Activated T-helper 1 cell treated with anti-CD3 and anti-CD28 coated beads, Interleukin-12 subunit alpha, Interleukin-12 subunit beta, Interleukin-2, Interleukin-4 antibody, amounts not matched to agents 30 ng/mL and 10 ng/mL and 1 ng/mL, durations not matched to agents 14 hours and 24 hours and 36 hours (primary cell): ENCODE measurements at places on chromosomes 6 and 20. TPM values are rescaled to one million over a fixed set of nuclear protein-coding genes. Genes with fewer than 3 reads are reported as not detected.

The OR2B6 gene
- total RNA-seq, result not detected in 2 replicates

The RCAN2 gene
- total RNA-seq, result 0.44 and 0.59 TPM in 2 replicates

The LPA gene
- not detected in 2 replicates for total RNA-seq

The TOP1 gene
- total RNA-seq, result 120 and 123 TPM in 2 replicates

- no peaks in the 10 kb centered on the region for H3K4me1 ChIP-seq
- no peak overlapping the region for H3K27ac ChIP-seq
- H3K27me3 ChIP-seq, result no peaks in the 10 kb centered on the region
Measured at GRCh38 chr6:106568530-106568929, 60.8 kb downstream of the RTN4IP1 start.

- no peak for DNase-seq
- H3K4me3 ChIP-seq, result no peak overlapping the region
- H3K4me1 ChIP-seq, result peaks cover 23% of the 10 kb centered on the region
- no peaks in the 10 kb centered on the region for H3K27me3 ChIP-seq
- no peaks in the 10 kb centered on the region for H3K36me3 ChIP-seq
Measured at GRCh38 chr20:33531885-33532284, 42.0 kb downstream of the CBFA2T2 start.

DNA sequence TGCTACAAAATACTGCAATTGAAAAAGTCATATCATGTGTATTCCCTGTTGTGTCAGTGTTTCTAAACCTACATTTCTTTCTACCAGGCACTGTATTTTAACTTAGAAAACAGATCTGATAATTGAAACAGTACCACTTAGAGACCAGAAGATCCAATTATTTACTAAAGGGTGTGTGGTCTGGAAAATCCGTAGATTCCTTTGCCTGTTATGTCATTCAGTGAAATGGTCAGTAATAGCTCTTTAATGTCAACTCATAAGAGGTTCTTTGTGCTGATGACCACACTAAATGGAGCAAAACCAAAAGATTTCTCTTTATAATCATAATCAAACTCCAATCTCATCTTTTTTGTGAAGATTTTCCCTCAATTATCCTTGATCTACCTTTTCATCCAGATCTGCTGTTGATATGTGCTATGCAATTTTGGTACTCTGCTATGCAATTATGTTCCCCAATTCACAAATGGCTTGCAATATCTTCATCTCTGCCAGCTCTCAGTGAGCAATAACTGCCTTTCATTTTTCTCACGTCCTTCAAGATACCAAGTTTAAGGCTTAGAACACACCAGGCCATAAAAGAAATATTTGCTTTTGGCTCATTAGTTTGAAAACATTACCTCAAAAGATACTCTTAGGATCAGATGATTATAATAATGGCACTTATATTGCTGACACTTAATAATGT, 165.5 kb downstream of the MOXD1 start:
- H3K27me3 ChIP-seq, result no peaks in the 10 kb centered on the region
- H3K27ac ChIP-seq, result no peak overlapping the region
- no peak for DNase-seq
- H3K4me1 ChIP-seq, result no peaks in the 10 kb centered on the region

DNA sequence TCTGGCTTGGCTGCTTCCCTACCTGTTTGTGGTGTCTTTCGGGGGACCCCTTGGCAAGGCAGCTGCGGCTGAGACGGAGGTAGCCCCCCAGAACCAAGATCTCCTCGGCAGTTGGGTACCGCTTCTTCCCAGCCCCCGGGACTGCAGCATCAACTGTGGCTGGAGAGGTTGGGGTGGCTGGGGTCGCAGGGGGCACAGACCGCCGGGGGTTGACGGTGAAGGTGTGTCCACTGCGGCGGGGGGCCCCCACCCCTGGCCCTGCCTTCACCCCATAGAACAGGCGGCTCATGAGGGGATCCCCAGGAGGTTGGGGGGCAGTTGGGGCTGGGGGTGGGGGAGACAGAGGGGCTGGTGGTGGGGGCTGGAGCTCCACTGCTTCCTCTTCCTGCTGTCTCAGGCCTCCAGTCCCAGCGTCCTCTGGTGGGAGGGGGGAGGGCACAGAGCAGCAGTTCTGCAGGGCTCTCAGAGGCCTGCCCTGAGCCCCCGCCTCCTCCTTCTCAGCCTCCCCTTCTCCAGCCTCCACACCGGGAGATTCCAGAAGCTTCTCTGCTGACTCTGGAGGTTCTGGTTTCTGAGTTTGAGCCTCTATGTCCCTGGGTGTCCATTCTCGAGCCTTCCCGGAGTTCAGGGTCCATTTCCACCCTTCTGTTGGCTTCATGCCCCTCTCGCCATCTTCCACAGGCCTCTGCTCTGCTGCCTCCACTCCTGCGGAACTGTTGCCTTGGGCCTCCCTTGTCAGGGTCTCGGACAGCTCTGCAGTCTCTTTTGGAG, 1.9 kb downstream of the PPP1R18 start:
- H3K27me3 ChIP-seq, result no peaks in the 10 kb centered on the region
- DNase-seq, result peak; percentile 45
- peaks cover 57% of the 10 kb centered on the region for H3K36me3 ChIP-seq
- peak overlapping the region; percentile 94 for H3K4me3 ChIP-seq
- peaks cover 46% of the 10 kb centered on the region for H3K4me1 ChIP-seq

DNA sequence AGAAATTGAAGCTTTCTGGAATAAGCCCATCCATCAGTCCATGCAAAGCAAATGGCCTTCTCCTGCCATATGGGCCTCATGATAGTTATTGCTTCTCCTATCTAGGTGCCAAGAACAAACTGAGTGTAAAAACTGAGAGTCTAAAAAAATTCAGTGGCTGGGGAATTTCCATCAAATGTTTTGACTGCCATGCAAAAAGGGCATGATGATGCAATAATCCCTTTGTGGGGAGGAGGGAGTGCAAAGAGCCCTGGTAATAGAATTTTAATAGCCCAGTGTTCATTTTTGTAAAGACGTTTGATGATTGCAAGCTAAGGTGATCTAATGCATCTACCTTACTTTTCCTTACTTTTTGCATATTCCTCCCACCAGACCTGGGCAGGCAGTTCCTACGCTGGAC, 683.7 kb downstream of the EPM2A start:
- H3K4me1 ChIP-seq, result no peaks in the 10 kb centered on the region
- no peak overlapping the region for H3K4me3 ChIP-seq
- no peak overlapping the region for H3K27ac ChIP-seq
- DNase-seq, result no peak
- peaks cover 5% of the 10 kb centered on the region for H3K27me3 ChIP-seq

GRCh38 chr20:2617099-2617714, 35.2 kb upstream of the NOP56 start:
- H3K4me3 ChIP-seq, result no peak overlapping the region
- peaks cover 11% of the 10 kb centered on the region for H3K27me3 ChIP-seq
- H3K4me1 ChIP-seq, result no peaks in the 10 kb centered on the region

DNA sequence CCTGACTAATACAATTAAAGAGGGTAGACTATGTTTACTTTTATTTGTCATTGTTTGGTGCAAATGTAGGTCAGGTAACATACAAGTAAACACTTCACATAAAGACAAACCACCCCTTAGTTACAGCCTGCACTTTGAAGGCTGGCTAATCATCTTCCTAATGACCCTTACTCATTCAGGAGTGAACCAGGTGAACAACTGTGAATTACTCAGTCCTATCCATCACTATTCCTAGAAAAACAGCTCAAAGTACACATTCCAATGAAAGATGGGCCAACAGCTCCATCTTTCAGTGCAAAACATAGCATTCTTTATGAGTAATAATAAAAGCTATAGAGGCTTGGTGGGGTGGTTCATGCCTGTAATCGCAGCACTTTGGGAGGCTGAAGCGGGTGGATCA, 78.2 kb downstream of the FRK start:
- no peak overlapping the region for H3K4me3 ChIP-seq
- H3K27me3 ChIP-seq, result no peaks in the 10 kb centered on the region
- no peaks in the 10 kb centered on the region for H3K4me1 ChIP-seq
- no peaks in the 10 kb centered on the region for H3K36me3 ChIP-seq
- no peak for DNase-seq

GRCh38 chr20:51440589-51440988, 101.9 kb downstream of the NFATC2 start:
- H3K27me3 ChIP-seq, result no peaks in the 10 kb centered on the region
- H3K27ac ChIP-seq, result no peak overlapping the region
- H3K4me1 ChIP-seq, result peaks cover 49% of the 10 kb centered on the region
- H3K4me3 ChIP-seq, result no peak overlapping the region

- no peak for DNase-seq
- H3K27me3 ChIP-seq, result peaks cover 7% of the 10 kb centered on the region
- peaks cover 67% of the 10 kb centered on the region for H3K36me3 ChIP-seq
- peaks cover 59% of the 10 kb centered on the region for H3K4me1 ChIP-seq
Measured at GRCh38 chr20:46063151-46063550, 26.6 kb downstream of the NCOA5 start.

DNA sequence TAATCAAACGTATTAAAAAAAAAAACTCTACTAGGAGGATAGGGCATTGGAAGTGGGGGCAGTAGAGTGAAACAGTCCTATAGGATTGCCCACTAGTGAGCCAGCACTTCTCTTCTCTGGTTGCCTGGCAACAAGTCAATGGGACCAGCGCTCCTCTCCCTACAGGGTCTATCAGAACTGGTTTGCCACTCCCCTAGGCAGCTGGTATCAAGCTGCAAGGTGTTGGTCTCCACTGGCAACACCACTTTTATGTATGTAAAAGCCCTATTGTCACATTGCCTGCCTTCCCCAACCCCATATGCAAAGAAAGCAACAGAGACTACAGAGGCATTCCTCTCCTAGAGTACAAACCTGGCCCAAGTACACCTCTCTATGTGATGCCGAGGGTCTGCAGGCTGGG, 166.9 kb upstream of the MCHR2 start:
- no peaks in the 10 kb centered on the region for H3K36me3 ChIP-seq
- no peak overlapping the region for H3K4me3 ChIP-seq
- DNase-seq, result no peak
- peaks cover 14% of the 10 kb centered on the region for H3K27me3 ChIP-seq
- no peaks in the 10 kb centered on the region for H3K4me1 ChIP-seq

- no peak overlapping the region for H3K27ac ChIP-seq
- H3K27me3 ChIP-seq, result no peaks in the 10 kb centered on the region
- H3K4me3 ChIP-seq, result no peak overlapping the region
Measured at GRCh38 chr20:49868538-49868937, 46.8 kb downstream of the SPATA2 start.

GRCh38 chr6:159463119-159463829, 229.8 kb downstream of the SOD2 start:
- H3K27me3 ChIP-seq, result peaks cover 11% of the 10 kb centered on the region
- H3K36me3 ChIP-seq, result no peaks in the 10 kb centered on the region
- H3K4me1 ChIP-seq, result no peaks in the 10 kb centered on the region
- no peak for DNase-seq

DNA sequence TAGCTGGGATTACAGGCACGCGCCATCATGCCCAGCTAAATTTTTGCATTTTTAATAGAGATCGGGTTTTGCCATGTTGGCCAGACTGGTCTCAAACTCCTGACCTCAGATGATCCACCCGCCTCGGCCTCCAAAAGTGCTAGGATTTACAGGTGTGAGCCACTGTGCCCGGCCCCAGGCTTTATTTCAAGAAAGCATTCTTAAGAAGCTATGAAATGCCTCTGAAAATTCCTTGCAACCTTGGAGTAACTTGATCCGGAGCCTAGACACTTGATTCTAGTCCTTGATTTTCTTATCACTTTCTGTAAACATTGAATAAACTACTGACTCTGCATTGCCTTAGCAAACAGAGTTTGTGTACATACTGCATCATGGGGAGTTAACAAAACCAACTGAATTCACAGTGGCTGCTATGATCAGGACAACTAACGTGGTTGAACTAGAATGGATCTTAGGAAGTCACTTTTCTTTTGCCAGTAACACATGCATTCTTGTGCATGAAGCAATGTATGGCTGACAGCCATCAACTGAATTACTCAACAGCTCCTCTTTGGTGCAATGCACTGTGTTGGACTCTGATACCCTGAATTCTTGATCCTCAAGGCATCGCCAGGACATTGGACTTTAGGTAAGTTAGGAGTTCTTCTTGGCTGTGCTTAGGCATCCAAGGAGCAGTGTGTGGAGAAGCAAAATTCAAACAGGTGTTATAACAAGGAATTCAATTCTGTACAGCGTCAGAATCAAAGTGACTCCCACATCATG, 102.8 kb upstream of the TMEM170B start:
- no peak overlapping the region for H3K27ac ChIP-seq
- no peaks in the 10 kb centered on the region for H3K27me3 ChIP-seq
- peaks cover 7% of the 10 kb centered on the region for H3K36me3 ChIP-seq
- H3K4me1 ChIP-seq, result peaks cover 34% of the 10 kb centered on the region
- no peak overlapping the region for H3K4me3 ChIP-seq

- DNase-seq, result no peak
- H3K27ac ChIP-seq, result no peak overlapping the region
- H3K36me3 ChIP-seq, result no peaks in the 10 kb centered on the region
Measured at GRCh38 chr6:101936516-101936915, 543.0 kb downstream of the GRIK2 start.

DNA sequence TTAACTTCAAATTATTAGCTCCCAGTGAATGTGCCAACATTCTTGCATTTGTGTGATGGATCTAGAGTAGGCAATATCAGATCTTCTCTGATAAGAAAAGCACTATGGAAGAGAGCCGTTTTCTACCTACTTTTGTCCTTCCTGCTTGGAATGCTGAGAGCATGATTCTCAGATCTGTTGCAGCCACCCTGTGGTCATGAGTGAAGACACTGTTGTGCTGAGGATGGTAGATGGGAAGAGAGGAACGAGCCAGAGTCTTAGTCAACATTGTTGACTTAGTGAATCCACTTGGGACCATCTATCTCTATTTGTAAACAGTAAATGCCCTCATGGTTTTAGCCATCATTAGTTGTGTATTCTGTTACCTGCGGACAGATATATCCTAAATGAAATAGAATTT, 202.6 kb downstream of the CD109 start:
- no peaks in the 10 kb centered on the region for H3K36me3 ChIP-seq
- no peaks in the 10 kb centered on the region for H3K27me3 ChIP-seq
- no peak for DNase-seq
- no peaks in the 10 kb centered on the region for H3K4me1 ChIP-seq
- no peak overlapping the region for H3K4me3 ChIP-seq
- no peak overlapping the region for H3K27ac ChIP-seq
